ENCODE measurements at places on chromosomes 5 and 9. TPM values are rescaled to one million over a fixed set of nuclear protein-coding genes. Genes with fewer than 3 reads are reported as not detected.

SYNPO gene
- 4.8 TPM for polyA plus RNA-seq

LVRN gene
- polyA plus RNA-seq, result not detected

MYMK gene
- polyA plus RNA-seq, result not detected

GPR151 gene
- not detected for polyA plus RNA-seq

SPATA31A5 gene
- not detected for polyA plus RNA-seq

IGFBPL1 gene
- not detected for polyA plus RNA-seq

RASEF gene
- not detected for polyA plus RNA-seq

PPP1R26 gene
- polyA plus RNA-seq, result 1.7 TPM
